ENCODE measurements at places on chromosomes 12 and 14.

GRCh38 chr14:85471744-85472143 lies 58.2 kb upstream of the FLRT2 start:
- H3K27ac ChIP-seq, result no peak overlapping the region
- H3K36me3 ChIP-seq, result no peaks in the 10 kb centered on the region
- DNase-seq, result peak; percentile 4
- H3K27me3 ChIP-seq, result no peaks in the 10 kb centered on the region
- no peaks in the 10 kb centered on the region for H3K4me1 ChIP-seq
- H3K4me3 ChIP-seq, result no peak overlapping the region

DNA sequence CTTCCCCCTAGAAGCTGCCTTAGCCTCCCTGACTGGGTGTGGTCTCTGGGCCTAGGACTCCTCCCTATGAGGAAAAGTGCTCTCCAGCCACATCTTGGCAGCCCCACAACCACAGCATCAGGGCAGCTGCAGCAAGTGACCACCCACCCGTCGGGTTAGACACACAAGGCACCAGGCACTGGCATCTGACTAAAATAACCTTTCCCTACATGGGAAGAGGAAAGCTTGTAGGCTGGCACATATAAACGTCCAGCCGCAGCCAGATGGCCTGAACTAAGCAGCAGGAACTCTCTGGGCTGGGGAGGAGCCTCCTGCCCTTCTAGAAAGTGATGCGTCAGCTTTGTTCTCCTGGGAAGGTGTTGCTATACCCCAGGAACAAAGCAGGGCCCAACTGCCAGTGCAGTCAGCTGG lies 328.7 kb downstream of the DPF3 start:
- DNase-seq, result no peak
- no peak overlapping the region for H3K27ac ChIP-seq
- H3K4me1 ChIP-seq, result no peaks in the 10 kb centered on the region
- H3K36me3 ChIP-seq, result no peaks in the 10 kb centered on the region

DNA sequence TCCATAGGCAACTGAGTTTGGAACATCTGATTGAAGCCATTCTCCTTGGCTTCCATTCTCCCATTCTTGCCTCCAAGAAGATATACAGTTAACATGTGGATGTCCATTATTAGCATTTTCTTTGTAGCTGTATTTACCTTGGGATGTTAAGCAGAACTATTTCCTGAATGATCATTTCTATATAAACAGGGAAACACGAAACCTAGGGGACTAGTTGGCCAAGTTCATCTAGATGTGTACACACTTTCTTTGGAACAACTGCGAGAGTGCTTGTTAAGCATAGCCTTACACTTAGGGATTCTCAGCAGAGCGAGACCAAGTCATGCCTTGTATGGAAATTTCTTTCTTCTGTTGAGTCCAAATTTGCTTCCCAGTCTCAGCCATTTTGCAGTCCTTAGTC lies 42.1 kb downstream of the DRAM1 start:
- no peaks in the 10 kb centered on the region for H3K27me3 ChIP-seq
- no peak for DNase-seq
- H3K4me3 ChIP-seq, result no peak overlapping the region
- H3K27ac ChIP-seq, result no peak overlapping the region
- no peaks in the 10 kb centered on the region for H3K36me3 ChIP-seq

DNA sequence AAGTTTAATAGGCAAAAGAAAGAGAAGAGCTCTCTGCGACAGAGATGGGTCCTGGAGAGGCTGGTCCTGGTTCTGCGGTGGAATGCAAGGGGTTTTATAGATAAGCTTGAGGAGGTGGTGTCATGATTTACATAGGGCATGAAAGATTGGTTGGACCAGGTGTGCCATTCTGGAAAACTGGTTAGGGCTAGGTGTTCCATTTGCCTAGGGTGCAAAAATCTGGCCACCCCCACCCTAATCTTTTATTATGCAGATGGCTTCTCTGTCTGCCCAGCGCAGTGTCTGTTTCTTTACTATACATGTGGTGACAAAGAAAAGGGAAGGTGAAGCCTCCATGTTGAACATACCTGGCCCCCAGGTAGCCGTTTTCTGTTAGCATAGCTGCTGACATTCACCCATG lies 65.4 kb downstream of the ERC1 start:
- no peaks in the 10 kb centered on the region for H3K27me3 ChIP-seq
- no peaks in the 10 kb centered on the region for H3K36me3 ChIP-seq
- no peak overlapping the region for H3K27ac ChIP-seq
- H3K4me3 ChIP-seq, result no peak overlapping the region
- peaks cover 7% of the 10 kb centered on the region for H3K4me1 ChIP-seq
- no peak for DNase-seq

GRCh38 chr14:61577506-61577931 lies 117.8 kb upstream of the HIF1A start:
- H3K27ac ChIP-seq, result no peak overlapping the region
- no peak for DNase-seq
- no peaks in the 10 kb centered on the region for H3K36me3 ChIP-seq
- H3K27me3 ChIP-seq, result no peaks in the 10 kb centered on the region
- H3K4me1 ChIP-seq, result peaks cover 22% of the 10 kb centered on the region

- no peak overlapping the region for H3K27ac ChIP-seq
- H3K27me3 ChIP-seq, result no peaks in the 10 kb centered on the region
- H3K4me3 ChIP-seq, result no peak overlapping the region
- DNase-seq, result no peak
These were observed 126.7 kb downstream of the CALM1 start for GRCh38 chr14:90523544-90523943.

- H3K36me3 ChIP-seq, result no peaks in the 10 kb centered on the region
- H3K27ac ChIP-seq, result no peak overlapping the region
- H3K27me3 ChIP-seq, result no peaks in the 10 kb centered on the region
- no peaks in the 10 kb centered on the region for H3K4me1 ChIP-seq
These were observed 17.2 kb upstream of the RAD52 start for GRCh38 chr12:966724-967123.

DNA sequence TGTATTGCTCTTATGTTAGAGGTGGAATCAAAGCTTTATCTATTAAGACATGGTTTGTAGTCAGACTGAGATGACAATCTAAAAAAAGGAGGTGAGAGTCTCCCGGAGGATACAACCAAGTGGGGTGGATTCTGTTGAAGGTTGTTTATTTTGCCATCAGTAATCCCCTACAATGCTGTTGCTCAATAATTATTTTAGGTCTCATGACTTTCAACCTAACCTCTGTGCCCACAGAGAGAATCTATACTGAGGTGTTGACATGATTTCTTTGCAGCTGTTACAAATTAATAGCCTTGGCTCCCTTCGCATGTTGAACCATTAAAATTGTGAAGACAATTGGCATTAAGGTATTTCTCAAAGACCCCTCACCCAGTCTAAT lies 28.7 kb upstream of the FOS start:
- no peak overlapping the region for H3K4me3 ChIP-seq
- no peak overlapping the region for H3K27ac ChIP-seq
- H3K36me3 ChIP-seq, result peaks cover 9% of the 10 kb centered on the region
- DNase-seq, result no peak
- no peaks in the 10 kb centered on the region for H3K27me3 ChIP-seq

- H3K36me3 ChIP-seq, result no peaks in the 10 kb centered on the region
- H3K27me3 ChIP-seq, result no peaks in the 10 kb centered on the region
- no peak overlapping the region for H3K27ac ChIP-seq
- DNase-seq, result no peak
- no peaks in the 10 kb centered on the region for H3K4me1 ChIP-seq
- H3K4me3 ChIP-seq, result no peak overlapping the region
These were observed 60.2 kb downstream of the MDM2 start for GRCh38 chr12:68868043-68868790.

- H3K4me1 ChIP-seq, result peaks cover 44% of the 10 kb centered on the region
- H3K4me3 ChIP-seq, result peak overlapping the region; percentile 48
- DNase-seq, result no peak
- H3K36me3 ChIP-seq, result peaks cover 11% of the 10 kb centered on the region
These were observed 26.1 kb downstream of the KRT8 start for GRCh38 chr12:52878507-52879393.

DNA sequence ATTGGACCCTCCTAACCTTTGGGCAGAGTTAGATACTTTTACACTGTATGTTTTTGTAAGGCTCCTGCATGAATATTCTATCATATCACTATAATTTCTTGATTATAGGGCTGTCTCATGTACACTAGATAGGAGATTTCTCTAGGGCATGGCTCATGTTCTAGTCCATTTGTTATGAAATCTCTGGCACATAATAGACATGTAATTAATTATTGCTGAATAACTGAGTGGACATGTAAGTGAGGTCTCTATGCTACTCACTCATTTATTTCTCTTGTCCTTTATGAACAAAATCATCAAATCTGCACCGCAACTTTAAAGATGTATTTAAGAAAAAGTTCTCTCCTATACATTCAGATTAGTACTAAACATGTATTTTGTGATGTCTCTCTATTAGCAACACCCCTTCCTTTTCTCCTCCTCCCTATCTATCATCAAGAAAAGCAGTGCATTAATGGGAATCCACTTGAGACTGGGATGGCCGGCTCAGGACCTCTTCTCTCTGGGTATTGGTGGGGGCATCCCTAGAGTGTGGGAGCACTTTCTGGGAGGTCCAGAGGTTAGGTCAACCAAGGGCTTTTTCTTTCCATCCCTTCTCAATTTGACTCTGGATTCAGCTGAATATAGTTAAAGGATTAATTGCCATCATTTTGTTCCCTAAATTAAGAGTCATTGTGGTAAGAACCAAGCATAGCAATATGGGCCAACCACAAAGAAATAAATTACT lies 168.0 kb upstream of the HMGA2 start:
- peaks cover 80% of the 10 kb centered on the region for H3K4me1 ChIP-seq
- no peak overlapping the region for H3K4me3 ChIP-seq
- no peak for DNase-seq
- H3K27ac ChIP-seq, result peak overlapping the region; percentile 67

DNA sequence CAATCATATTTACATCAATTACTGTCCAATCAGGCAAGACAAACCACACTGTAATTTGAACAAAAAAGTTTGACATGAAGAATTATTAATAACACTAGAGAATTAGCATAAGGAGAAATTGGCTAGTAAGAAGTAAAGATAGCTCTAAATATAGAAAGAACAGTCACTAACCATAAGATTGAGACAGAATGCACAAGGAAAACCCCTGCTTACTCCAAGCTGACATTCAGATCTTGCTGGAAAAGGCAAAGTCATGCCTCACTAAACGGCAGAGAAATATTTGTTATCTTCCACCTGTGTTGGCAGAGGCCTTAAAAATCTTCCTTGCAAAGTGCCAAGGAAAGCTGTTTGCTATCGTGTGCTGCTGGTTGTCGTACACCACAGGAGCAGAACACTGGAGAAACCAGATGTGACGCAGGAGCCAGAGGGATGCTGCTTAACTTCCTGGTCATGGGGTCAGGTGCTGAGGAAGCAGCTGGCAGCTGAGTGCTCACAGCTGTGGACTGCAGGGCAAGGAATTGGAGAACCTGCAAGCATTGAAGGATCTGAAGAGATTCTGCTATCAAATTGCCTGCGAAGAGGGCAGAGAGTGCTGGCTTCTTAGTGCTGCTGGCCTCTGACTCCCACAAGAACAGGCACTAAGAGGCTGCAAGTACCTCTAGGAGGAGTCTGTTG lies 1323.3 kb downstream of the LRFN5 start:
- H3K4me1 ChIP-seq, result no peaks in the 10 kb centered on the region
- H3K27me3 ChIP-seq, result no peaks in the 10 kb centered on the region
- no peaks in the 10 kb centered on the region for H3K36me3 ChIP-seq
- no peak overlapping the region for H3K27ac ChIP-seq

- peak overlapping the region; percentile 76 for H3K27ac ChIP-seq
- no peaks in the 10 kb centered on the region for H3K36me3 ChIP-seq
- H3K4me3 ChIP-seq, result peak overlapping the region; percentile 8
These were observed 44.5 kb upstream of the AMN1 start for GRCh38 chr12:31773223-31773750.

- H3K4me3 ChIP-seq, result no peak overlapping the region
- no peak overlapping the region for H3K27ac ChIP-seq
- no peaks in the 10 kb centered on the region for H3K4me1 ChIP-seq
- H3K27me3 ChIP-seq, result no peaks in the 10 kb centered on the region
- H3K36me3 ChIP-seq, result no peaks in the 10 kb centered on the region
These were observed 191.6 kb downstream of the DUSP6 start for GRCh38 chr12:89160716-89161123.

All from Calu3 (cell line).